ENCODE measurements at places on chromosomes 16 and 17. TPM values are rescaled to one million over a fixed set of nuclear protein-coding genes. Genes with fewer than 3 reads are reported as not detected.
A peak's percentile ranks its signal among the peaks of the same experiment; 100 is the strongest.

DNA sequence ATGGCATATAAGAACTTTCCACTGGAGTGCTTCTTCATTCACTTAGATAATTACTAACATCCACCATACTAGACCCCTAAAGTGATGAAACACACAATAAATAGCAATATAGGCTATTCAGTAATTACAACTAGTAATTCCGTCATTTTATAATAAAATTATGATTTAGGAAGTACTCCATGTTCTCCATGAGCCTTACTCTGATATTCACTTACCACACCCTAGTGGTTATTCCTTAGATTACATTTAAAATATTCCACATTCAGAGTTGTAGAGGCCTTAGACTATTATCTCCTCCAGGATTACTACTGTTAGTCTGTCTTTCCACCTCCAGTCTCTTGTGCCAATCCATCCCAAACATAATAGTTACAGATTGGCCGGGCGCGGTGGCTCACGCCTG lies 62.4 kb downstream of the STH start:
- peak; percentile 27 for DNase-seq

The GUCY2D gene
- not detected for total RNA-seq

- DNase-seq: no peak
Measured at GRCh38 chr16:49281480-49281842, at the start of gene CBLN1. TSS of gene CBLN1 (minus strand) at chr16:49281838. CDS start at chr16:49281465, 373 bp downstream.

DNA sequence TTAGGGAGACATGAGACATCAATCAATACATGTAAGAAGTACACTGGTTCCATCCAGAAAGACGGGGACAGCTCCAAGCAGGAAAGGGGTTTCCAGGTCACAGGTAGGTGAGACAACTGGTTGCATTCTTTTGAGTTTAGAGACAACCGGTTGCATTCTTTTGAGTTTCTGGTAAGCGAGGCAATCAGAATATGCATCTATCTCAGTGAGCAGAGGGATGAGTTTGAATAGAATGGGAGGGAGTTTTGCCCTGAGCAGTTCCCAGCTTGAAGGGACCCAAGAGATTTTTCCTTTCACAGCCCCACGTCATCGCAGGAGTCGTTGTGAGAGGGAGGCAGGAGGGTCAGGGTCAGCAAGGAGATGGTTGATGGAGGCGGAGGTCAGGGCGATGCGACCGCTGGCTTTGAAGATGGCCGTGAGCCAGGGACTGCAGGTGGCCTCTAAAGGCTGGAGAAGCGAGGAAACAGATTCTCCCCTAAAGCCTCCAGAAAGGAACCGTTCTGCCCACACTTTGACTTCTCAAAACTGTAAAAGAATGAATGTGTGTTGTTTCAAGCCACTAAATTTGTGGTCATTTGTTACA lies 36.5 kb downstream of the IRF8 start:
- no peak for DNase-seq

GRCh38 chr17:41230094-41230493 lies 2.2 kb upstream of the KRTAP9-3 start:
- DNase-seq: no peak

The DPEP2 gene
- not detected for total RNA-seq

The MYOCD gene
- 0.06 TPM for total RNA-seq

- DNase-seq: peak; percentile 88
Measured at GRCh38 chr17:80529104-80529903, 15.3 kb upstream of the RPTOR start.

DNA sequence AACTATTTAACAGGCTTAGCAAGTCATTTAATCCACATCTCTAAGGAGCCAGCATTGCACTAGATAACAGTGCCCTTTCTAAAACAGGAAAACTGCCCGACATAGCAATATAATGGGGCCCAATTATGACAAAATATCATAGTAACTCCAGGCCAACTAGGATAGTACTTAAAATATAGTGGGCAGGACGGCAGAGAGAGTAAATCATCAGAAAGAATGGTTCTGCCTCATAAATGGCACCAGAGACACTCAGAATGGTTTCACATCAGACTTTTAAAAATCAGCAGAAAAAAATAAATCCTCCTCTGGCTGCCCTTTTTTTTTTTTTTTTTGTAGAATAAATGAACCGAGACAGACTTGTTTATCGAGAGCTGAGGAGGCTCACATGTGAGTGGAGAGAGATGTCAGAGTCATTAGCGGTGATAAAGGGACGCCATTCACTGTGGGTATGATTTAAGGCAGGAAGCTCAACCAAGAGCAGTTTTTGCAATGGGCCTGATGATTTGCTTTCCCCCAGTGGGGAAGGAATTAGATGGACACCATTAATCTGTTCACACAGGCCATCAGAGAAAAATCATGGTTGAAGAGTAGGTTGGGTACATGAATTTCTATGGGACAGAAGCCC lies 62.6 kb downstream of the CPPED1 start:
- no peak for DNase-seq

DNA sequence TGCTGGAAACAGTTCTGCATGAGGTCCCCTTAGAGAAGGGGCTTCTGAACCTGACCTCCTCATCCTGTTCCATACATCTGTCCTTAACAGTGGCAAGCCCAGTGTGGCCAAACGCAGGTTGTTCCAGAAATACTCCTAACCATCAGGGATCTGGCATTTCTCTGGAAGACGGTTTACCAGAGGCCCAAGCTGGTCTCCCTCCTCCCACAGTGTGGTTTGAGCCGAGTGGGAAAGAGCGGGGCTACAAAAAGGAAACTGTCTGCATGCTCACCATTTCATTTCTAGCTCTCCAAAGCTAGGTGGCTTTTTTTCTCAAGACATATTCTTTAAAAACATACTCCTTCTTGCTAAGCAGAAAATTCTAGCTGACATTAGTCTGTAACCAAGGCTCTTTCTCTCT lies 6.0 kb downstream of the MXRA7 start:
- no peak for DNase-seq

DNA sequence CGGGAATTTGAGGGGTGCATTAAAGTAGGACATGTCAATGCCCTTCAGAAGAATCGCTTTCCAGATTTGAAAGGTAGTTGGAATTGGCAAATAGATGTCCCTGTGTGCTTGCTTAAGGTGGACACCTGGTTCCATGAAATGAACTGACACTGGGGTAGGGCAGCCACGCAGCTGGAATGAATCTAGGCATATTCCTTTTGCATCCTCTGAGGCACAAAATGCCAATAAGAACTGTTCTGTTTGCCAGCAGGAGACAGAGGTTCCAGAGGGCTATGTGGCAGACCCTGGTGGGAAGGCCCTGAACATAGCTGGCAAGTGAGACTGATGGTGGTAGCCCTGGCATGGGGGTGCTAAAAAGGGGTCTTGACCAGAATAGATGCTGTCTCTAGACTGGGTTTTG lies 61.5 kb downstream of the SLC6A2 start:
- no peak for DNase-seq

DNA sequence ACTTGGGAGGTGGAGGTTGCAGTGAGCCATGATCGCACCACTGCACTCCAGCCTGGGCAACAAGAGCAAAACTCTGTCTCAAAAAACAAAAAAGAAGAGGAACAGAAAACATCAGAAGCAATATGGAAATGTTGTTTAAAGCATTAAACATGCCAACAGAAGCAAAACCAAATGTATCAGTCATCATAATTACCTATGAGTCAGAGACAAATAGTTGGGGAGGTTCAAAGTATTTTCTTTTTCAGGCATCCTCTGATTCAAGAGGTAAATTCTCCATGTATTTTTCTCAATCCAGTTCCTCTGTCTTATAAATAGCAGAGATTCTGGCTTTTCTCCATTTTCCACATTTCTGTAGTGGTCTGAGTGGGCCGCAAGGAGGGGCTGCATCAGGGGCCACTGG lies 2.1 kb upstream of the TM4SF5 start:
- no peak for DNase-seq

GRCh38 chr16:68893710-68894705 lies 50.7 kb downstream of the TANGO6 start:
- DNase-seq: peak; percentile 10

- DNase-seq: no peak
Measured at GRCh38 chr17:48441862-48442261, 11.8 kb upstream of the SKAP1 start.

DNA sequence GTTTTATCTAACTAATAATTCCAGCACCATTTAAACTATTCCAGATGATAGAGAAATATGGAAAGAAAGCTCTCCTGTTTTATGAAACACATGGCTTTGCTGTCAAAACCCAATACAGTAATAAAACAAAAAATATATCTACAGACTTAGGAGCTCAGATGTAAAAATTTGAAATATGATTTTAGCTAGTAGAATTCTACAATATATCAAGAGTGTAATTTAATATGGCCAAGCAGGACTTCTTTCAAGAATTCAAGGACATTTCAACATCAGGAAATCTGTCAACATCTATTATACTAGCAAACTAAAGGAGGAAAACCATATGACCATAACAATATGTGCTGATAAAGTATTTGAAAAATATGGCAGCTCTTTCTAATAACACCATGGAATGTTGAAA lies 57.5 kb downstream of the CCDC182 start:
- DNase-seq: no peak

The RNF222 gene
- not detected for total RNA-seq

DNA sequence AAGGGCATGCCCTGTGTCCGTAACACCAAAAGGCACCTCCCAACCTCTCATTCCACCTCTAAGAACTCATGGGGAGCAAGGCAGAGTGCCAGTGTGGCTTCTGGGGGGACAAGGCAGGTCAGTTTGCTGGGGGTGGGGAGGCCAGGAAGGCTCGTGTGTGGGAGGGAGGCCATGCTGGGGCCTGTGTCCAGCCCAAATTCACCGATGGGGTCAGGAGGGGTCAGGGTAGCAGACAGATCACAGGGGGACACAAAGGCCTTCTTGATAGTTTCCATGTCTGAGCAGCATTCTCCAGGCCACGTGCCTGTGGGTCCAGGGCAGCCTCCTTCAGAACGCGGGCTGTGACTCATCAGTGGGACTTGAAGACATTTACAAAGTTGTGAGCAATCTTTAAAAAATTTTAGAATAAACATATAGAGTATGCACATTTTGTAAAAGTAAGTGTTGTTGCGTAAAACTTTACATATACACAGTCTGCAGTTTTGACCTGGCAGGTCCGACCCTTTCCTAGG lies 20.9 kb downstream of the SPACA3 start:
- DNase-seq: peak; percentile 86

DNA sequence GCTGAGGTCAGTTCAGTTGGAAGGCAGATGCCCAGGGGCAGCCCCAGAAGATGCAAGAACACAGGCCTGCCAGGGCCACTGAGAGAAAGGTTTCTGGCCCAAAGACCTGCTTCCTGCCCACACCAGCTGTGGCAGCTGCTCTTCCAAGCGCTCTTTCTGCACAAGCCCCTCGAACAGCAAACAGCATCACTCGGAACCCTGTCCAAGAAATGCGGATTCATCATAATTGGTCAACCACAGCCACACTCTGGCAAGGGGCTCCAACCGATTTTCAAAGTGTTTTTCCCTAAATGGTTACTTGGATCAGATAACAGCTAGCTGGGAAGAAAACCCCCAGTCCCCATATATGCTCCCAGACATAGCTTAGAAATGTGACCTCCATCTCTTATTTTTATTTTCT lies 71.1 kb upstream of the DNAH17 start:
- DNase-seq: no peak

DNA sequence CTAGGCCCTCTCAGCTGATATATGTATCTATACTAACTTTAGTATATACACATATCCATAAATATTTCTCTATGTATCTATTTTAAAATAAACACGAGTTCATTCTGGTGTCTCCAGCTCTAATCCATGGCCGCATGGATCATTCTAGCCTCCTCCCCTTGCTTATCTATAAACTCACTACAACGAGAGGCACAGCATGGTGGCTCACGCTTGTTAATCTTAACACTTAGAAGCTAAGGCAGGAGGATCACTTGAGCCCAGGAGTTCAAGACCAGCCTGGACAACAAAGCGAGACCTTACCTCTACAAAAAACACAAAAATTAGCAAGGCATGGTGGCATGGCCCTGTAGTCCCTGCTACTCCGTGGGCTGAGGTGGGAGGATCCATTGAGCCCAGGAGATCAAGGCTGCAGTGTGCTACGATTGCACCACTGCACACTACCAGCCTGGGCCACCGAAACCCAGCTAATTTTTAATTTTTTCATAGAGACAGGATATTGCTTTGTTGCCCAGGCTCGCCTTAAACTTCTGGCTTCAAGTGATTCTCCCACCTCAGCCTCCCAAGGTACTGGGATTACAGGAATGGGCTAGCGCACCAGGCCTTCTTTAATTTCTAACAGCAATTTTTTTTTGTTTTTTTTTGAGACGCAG lies 3.9 kb upstream of the ZNF207 start:
- no peak for DNase-seq

The TNFRSF12A gene
- total RNA-seq: 574 TPM

GRCh38 chr16:51755039-51755501 lies 604.0 kb upstream of the SALL1 start:
- DNase-seq: no peak

GRCh38 chr17:68507576-68507975 lies 4.7 kb upstream of the PRKAR1A start:
- DNase-seq: peak; percentile 32

The SPATA2L gene
- total RNA-seq: 17.9 TPM

The TP53TG3C gene
- not detected for total RNA-seq

DNA sequence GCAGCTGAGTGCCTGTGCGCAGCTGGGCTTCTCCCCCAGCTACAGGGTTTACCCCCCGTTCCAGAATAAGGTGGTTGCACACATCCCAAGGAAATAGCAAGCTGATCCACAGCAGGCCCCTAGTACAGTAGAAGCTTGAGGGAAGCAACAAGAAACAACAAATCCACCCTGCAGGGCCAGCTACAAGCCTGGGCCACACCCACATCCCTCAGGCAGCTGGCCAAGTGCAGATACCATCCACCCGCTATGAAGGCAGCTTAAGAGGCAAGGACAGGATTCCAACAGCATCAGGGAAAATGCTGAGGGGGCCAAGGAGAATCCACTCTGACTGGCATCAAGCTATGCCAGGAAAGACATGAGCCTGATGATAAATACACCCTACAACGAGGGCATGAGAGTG lies 66.9 kb upstream of the RCVRN start:
- no peak for DNase-seq

DNA sequence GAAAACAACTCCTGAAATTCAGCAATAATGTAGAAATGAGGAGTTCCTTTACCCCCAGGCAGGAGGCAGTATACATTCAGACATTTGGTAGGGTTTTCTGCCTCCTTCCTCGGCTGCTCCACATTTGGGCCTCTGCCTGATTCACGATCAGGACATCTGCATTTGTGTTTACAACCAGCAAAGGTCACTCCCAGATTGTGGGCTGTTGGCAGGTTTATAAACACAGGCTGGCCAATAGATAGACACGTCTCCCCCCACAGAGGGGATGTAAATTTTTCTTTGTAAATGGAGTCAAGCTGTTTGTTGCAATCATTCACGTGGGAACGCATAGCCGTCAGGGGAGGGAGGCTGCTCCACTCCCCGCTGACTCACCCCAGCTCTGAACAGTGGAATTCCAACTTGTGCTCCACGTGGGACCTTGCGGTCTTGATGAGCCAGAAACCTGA lies 252.1 kb upstream of the N4BP1 start:
- peak; percentile 61 for DNase-seq

GRCh38 chr16:24525970-24526559 lies 13.3 kb upstream of the RBBP6 start:
- DNase-seq: peak; percentile 19
